ENCODE measurements at places on chromosomes 4 and X.

DNA sequence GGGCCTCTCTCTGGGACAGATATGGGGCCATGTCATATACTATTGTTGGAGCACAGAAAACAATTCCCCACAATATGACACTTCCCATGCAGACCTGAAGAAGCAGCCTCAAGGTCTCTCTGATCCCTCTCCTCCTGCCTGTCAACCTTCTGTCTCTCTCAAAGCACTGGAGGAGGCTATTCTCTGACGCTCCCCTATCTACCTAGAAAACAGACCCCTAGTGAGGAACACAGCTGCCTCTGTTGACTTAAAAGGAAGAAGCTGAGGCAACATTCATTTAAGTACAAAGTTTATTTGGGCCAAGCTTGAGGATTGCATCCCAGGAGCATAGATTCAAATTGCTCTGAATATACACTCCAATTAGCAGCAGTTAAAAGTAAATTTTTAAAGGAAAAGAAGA lies 39.3 kb upstream of the NSG1 start:
- DNase-seq = no peak

- no peak for DNase-seq
These were observed 752 bp downstream of the ERAS start for GRCh38 chrX:48826876-48827653.

- no peak for DNase-seq
These were observed 80.1 kb downstream of the CENPC start for GRCh38 chr4:67465032-67465762.

GRCh38 chr4:121875652-121876051 lies 5.4 kb upstream of the BBS7 start:
- no peak for DNase-seq

- no peak for DNase-seq
These were observed 69.1 kb downstream of the PSAPL1 start for GRCh38 chr4:7365462-7366179.

DNA sequence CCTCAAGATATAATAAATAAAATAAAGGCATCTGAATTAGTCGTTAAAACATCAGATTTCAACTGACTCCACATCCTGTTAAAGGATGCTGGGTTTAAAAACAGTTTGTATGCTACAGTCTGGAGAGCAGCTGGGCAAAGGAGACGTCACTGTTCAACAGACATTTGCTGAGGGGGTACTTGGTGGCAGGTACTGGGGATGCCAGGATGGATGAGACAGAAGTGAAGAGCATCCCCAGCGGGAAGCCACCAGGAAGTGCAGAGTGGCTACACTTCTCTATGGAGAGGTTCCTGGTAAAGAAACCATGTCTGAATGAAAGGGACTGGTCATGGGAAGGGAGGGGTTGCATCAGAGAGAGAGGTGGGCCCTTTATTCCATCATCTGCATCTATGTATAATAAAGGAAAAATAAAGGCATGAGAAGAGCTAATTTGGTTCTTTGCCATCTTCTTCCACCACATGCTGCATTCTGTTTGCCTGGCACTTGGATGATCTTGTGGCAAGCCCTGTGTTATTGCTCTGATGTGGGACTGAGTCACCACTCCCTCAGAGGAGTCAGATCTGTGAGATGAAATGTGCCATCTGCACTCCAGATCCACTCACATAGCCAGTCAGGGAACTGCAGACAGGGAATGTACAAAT lies 145.0 kb downstream of the SOWAHB start:
- DNase-seq = peak; percentile 35

- DNase-seq = no peak
These were observed 109.9 kb downstream of the SH3RF1 start for GRCh38 chr4:169160825-169161224.

GRCh38 chr4:159280442-159281172 lies 177.7 kb downstream of the RAPGEF2 start:
- no peak for DNase-seq

DNA sequence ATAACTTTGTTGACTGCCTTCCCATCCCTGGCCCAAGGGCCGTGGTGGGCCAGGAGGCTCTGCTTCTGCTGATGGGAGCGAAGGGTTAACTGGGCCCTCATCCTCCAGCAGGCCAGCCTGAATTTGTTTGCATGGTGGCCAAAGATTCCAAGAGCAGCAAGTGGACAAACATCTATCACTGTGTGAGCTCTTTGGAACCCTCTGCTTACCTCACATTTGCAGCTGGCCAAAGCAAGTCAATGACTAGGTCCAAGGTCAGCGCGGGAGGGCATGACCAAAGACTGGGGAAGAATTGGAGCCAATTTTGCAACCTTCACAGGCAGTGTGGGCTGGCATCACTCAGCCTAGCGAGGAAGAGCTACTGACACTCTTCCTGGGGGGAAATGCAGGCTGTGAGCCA lies 67.8 kb upstream of the ATP6AP2 start:
- DNase-seq = no peak

GRCh38 chr4:118397623-118397979 lies 44.8 kb upstream of the PRSS12 start:
- no peak for DNase-seq

All from thoracic aorta (tissue), 2 donors.